ENCODE measurements at places on chromosomes 5 and 9.
A peak's percentile ranks its signal among the peaks of the same experiment; 100 is the strongest.

DNA sequence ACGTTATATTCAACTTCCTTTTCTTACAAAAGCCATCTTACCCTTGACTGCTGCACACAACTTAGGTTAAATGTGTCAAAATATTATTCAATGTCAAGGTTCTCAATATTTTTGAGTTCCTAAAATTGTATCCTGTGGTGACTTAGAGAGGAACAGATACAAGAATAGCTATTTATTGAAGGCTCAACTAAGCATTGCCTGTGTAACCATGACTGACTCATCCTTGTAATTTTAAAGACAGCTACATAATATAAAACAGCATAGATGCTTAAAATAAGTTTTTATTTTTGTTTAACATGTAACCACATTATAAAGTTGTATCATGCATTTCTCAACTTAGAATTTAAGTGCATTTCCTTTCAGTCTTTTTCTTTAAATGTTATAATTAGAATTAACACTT is 312.9 kb upstream of the RGMB start:
- DNase-seq, result no peak

GRCh38 chr5:95261437-95262175 is 23.3 kb downstream of the MCTP1 start:
- no peak for DNase-seq

DNA sequence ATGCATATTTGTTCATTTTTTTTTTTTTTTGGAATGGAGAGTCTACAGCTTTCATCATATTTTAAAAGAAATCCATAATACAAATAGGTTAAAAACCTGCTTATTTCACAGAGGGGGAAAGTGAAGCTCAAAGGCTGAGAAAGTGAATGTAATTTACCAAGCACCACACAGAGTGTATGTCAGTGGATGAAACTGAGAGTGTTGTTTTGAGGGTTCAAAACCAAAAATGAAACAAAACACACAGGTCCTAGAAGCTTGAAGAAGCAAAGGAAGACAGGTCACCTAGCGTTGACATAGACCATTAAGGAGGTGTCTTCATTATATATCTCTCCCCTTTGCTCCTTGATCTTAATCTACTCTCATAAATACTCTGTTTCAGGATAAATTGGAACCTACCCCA is 7.5 kb downstream of the NMUR2 start:
- no peak for DNase-seq

DNA sequence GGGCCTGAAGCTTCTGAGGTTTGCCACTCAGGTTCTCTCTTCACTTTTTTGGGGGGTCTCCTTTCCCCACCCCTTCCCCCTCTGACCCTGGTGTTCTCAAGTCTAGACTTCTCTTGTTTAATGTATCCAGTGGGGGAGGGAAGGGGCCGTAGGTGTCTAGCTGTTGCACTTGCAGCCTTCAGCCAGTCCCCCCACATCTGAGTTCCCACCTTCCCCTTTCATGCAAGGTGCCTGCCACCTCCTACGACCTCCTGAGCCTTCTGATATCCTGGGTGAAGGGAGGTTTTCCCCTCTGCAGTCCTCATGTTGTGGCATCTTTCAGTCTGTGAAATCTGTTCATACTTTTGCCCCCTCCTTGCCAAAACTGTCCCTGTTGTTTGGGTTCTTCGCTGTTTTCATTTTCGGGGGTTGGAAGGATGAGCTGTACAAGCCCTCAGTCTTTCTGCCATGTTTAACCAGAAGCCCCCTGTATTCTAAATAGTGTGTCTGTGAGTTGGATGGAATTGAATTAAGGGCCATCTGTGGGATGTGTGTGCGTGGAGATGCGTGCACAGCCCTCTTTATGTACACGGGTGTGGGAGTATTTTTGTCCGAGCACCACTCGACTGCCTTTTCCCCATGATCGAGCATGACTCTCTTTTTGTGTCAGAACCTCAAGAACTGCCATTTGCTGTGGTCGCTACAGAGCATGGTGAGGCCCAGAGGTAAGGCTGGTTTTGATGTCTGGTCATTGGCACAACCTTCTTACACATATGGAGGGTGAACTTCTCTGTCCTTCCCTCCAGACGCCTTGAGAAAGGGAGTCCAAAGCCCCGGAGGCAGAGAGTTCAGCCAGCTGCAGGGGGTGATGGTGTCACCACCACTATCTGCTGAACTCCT is 23.6 kb downstream of the PRRC2B start:
- DNase-seq, result no peak

DNA sequence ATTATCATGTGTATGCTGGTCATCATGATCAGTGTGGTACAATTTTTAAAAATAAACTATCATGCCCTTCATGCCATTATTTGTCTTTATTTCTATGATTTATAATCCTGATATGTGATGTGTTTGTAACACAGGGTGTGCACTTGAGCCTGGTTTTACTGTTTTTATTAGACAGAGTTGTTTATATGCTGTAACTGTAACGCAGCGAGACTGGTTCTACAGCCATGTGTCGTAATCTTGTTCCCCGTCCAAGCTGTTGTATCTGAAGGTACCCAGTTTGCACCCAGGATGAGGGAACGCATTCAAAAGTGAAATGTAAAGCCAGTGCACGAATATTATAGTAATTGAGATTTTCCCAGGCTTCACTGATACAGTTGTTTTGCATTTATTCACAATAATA is 28.2 kb downstream of the SNX18 start:
- DNase-seq, result no peak

DNA sequence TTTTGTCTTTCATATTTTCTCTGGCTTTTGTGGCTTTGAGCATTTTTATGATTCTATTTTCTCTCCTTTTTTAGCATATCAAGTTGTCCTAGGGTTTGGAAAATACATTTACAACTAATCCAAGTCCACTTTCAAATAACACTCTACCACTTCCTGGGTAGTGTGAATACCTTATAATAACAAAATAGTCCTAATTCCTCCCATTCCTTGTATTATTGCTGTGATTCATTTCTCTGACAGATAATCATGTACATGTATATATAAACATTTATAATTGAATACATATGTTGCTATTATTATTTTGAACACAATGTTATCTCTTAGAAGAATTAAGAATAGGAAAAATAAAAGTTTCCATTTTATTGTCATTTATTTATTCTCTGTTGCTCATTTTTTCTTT is 14.9 kb upstream of the ADAM19 start:
- DNase-seq, result no peak

- no peak for DNase-seq
These were observed 72.6 kb downstream of the GTF3C4 start for GRCh38 chr9:132742821-132743311.

GRCh38 chr5:136006164-136006563 is 22.6 kb upstream of the TGFBI start:
- no peak for DNase-seq

DNA sequence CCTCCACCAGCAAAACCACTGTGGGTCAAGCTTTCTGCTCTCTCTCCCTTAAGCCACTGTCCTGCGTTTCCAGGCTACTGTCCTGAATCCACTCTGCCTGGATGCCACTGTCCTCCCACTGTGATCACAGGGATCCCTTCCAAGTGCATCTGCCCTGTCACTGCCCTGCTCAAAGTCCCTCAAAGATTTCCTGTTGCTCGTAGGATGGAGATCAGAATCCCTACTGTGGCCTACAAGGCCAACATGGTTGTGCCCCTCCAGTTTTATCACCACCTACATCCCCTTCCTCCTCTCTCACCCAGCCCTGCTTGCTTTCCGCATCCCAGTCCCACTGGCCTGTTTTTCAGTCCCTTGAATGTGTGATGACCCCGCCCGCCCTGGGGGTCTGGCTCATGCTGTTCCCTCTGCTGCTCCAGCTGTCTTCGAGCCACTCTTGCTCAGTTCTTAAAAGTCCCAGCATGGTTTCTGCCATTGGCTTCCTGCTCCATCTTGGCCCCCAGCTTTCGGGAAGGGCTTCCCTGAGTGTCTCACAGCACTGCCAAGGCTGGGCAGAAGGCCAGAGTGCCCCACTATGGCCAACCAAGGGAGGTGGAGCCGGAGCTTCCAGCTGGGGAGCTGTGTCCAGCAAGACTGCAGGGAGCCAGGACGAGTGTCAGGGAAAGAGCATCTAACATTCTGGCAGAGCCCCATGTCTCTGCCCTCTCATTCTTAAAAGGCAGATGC is 12.9 kb upstream of the FRRS1L start:
- DNase-seq, result no peak

GRCh38 chr9:801399-802071 is 40.0 kb upstream of the DMRT1 start:
- DNase-seq, result no peak

DNA sequence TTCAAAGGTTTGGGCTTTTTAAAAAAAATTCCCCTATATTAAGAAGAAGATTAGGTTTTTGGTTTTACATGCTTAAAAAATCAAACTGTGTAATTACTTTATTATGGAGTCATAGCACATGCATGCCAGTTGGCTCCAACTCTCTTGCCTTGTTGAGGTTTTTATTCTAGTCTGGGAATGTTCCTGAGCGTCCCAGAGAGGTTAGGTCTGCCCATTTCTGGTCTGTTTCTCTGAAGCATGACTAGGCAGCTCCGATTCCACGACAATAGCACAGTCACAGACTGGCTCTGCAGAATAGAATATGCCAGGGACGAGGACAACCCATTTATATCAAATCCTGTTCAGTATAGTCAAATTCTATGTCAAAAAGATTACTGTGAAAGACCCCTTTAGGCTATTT is 217.0 kb downstream of the PCSK5 start:
- no peak for DNase-seq

DNA sequence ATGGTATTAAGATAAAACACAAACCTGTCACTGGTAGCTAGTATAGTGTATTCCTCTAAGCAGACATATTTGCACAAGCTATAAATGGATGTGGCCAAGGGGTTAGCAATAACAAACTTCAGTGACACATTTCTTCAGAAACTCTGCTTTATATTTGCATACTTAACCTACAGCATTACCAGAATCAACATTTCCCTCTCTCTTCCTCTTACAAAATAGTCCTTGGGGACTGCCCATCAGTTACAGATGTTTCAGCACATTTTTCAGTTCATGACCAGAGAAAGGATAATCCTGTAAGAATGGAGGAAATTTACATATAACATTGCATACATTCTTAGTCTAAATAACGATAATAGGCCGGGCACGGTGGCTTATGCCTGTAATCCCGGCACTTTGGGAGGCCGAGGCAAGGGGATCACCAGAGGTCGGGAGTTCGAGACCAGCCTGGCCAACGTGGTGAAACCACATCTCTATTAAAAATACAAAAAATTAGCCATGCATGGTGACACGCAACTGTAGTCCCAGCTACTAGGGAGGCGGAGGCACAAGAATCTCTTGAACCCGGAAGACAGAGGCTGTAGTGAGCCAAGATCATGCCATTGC is 25.3 kb upstream of the SLC1A1 start:
- no peak for DNase-seq

- DNase-seq, result no peak
These were observed 70.3 kb downstream of the INIP start for GRCh38 chr9:112647596-112647995.

- DNase-seq, result no peak
These were observed 451.2 kb upstream of the CD180 start for GRCh38 chr5:67647772-67648171.

- DNase-seq, result no peak
These were observed 239.9 kb downstream of the ROR2 start for GRCh38 chr9:91710158-91710557.

- peak; percentile 46 for DNase-seq
These were observed 371.4 kb downstream of the PSAT1 start for GRCh38 chr9:78668148-78668832.

- DNase-seq, result no peak
These were observed 882.6 kb downstream of the PTPRD start for GRCh38 chr9:9730174-9730573.

- DNase-seq, result no peak
These were observed 235.0 kb downstream of the GOLPH3 start for GRCh38 chr5:31939151-31939550.

DNA sequence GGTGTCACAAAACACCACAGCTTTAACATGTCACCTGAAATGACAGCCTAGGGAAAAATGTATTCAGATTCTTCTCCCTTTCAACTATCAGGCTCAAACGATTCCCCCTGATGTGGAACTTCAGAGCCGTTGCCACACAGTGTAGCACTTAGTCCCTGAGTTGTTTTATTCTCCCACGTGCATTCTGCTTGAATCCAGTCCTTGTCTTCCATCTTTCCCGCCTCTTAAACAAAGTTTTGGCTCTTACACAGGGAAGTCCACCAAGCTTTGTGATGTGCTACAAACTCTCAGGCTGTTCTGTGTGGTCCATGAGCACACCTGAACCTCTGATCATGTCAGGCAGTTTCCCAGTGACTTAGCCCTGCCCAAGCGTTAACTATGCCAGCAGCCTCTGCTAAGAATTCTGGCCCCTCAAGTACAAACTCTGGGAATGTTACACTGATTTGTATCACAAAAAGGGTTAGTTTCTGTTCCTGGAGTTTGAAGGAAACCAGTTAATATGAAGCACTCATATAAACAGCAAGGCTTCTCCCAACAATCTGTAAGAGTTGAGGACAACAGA is 45.8 kb upstream of the RNF38 start:
- DNase-seq, result no peak

- no peak for DNase-seq
These were observed 464.5 kb downstream of the ICE1 start for GRCh38 chr5:5886812-5887486.

GRCh38 chr9:2242831-2243330 is 227.7 kb downstream of the SMARCA2 start:
- no peak for DNase-seq

DNA sequence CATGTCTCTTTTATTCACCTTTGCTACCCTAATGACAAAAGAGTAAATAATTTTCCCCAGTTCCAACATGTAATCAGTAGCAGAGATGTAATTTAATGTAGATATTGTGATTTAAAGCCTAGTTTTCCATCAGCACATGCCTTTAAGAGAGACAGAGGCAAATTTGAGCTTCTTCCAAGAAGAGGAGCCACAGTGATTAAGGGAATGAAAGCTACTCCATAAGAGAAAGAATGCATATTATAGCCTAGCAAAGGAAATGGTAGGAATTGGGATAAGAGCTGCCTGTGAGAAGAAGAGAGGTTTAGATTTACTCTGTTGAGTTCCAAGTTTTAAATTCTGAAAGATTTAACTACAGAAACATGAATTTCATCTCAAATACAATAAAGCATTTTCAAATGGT is 591.0 kb upstream of the DMAC1 start:
- DNase-seq, result no peak

DNA sequence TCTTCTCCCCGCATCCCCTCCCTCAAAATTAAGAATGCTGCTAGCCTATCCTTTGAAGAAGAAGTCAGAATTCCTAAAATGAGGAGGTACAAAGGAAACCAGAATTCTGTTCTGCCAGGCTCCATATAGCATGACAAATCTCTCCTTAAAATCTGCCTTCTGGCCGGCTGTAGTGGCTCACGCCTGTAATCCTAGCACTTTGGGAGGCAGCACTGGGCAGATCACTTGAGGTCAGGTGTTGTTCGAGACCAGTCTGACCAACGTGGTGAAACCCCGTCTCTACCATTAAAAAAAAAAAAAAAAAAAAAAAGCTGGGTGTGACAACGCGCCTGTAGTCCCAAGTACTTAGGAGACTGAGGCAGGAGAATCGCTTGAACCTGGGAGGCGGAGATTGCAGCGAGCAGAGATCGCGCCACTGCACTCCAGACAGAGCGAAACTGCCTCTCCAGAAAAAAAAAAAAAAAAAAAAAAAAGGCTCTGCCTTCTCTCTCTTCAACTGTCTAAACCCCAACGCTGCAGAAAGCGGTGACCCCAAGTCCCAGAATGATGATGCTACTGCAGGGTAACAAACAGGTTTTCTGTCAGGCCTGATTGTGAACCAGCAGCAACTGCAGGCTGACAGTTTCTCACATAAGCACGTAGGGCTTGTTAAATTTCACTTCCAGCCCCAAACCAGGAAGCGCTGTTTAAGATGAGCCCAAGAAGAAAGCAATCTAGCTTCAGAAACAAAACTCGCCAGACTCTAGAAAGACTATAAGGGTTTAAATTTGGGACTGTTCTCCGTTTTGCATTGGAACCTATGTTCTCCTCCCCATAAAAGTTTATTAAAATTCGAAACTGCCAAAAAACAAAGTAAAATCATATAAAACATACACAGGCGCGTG is 963 bp upstream of the CAST start:
- DNase-seq, result no peak
